ENCODE measurements at places on chromosomes 3 and 15.
A peak's percentile ranks its signal among the peaks of the same experiment; 100 is the strongest.

- DNase-seq = peak; percentile 37
Measured at GRCh38 chr3:163058031-163058854, 1561.6 kb downstream of the OTOL1 start.

DNA sequence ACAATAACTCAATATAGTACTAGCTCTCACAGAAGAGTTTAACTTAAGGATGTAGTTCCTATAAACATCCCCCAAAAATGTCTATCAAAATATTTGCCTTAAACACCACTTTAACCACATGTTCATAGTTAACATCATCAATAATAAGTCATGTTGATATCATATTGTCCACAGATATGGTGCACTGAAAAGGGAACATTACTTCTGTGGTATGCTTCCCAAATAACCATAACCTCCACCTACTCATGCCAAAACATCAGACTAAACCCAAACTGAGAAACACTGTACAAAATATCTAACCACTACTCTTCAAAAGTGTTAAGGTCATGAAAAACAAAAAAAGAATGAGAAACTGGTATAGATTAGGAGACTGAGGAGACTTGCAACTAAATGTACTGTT, 32.9 kb downstream of the SLC4A7 start:
- DNase-seq = no peak

DNA sequence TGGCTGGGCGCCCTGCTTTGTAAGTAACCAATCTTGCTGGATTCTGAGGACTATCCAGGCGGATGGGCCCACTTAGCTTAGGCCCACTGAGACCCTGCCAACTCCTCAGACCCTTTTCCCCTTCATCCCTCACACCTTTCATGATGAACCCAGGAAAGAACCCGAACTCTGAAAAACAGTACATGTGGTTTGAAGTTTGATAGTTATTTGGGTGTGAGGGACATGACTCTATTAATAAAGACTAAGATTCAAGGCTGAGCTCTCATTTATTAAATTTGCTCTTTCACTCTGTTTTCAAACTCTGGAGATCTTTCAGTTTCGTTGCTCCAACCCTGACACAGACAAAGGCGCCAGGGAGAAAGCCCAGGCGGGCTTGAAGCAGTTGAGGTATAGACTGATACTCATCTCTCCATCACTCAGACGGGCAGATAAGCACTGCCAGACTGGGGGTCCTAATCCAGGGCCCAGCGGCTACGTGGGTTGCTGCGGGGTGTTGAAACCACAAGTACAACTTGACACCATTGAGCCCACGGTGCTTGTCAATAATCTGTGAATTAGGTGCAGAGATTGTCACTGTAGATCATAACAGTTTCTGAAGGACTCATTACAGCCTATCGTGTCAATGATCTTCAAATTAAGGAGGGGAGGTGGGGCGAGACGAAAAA, 7.2 kb upstream of the SOX2 start:
- DNase-seq = no peak

DNA sequence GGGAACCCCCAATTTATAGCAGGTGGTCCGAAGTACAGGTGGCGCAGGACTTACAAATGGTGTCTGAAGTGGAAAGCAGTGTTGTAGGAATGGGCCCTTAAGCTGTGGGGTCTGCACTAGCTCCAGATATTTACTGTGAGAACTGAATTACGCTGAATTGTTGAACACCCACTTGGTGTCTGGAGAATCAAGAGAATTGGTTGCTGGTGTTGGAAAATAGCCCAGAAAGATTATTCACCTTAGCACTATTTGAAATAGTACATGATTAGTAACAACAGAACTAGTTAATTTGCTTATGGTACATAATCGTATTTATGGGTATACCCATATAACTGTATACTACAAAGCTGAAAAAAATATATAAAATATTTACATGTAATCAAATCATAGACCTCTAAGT, 64.8 kb downstream of the ADAM10 start:
- DNase-seq = peak; percentile 61

- peak; percentile 3 for DNase-seq
Measured at GRCh38 chr15:28260722-28261121, 61.3 kb downstream of the HERC2 start.

DNA sequence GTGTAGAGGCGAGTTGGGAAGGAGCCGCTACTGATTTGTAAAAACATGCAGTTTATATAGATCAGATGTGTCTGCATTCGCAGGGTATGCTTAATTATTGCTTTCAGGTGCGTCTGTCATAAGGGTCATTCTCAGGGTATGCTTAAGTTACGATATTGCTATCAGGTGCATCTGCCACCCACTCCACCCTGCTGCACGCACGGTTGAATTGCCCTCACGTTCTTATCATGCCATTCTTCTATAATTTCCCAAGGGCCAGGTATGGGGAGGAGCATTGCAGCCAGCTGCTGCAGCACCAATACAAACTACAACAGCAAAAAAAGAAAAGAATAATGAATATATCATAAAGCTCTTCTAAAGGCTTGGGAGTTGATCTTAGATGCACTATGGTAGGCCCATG, 230.0 kb downstream of the KBTBD8 start:
- no peak for DNase-seq

DNA sequence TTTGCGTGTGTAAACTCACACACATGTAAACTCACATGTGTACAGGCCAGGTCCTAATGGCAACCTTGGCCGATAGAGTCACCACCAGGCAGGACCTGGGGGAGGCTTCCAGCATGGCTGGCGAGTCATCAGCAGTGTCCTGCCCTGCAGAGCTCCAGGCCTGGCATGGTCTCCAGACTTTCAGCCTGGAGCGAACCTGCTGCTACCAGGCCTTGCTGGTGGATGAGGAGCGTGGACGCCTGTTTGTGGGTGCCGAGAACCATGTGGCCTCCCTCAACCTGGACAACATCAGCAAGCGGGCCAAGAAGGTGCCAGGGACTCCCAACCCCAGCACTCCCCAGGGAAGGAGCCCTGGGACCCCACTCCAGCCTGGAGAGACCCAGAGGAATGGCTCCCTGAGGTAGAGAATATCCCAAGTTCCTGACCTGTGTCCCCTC, 1.0 kb downstream of the SEMA3B start:
- peak; percentile 52 for DNase-seq

GRCh38 chr3:71520161-71521020, 63.1 kb downstream of the FOXP1 start:
- no peak for DNase-seq

GRCh38 chr15:58529041-58529440, 97.2 kb downstream of the LIPC start:
- DNase-seq = no peak

DNA sequence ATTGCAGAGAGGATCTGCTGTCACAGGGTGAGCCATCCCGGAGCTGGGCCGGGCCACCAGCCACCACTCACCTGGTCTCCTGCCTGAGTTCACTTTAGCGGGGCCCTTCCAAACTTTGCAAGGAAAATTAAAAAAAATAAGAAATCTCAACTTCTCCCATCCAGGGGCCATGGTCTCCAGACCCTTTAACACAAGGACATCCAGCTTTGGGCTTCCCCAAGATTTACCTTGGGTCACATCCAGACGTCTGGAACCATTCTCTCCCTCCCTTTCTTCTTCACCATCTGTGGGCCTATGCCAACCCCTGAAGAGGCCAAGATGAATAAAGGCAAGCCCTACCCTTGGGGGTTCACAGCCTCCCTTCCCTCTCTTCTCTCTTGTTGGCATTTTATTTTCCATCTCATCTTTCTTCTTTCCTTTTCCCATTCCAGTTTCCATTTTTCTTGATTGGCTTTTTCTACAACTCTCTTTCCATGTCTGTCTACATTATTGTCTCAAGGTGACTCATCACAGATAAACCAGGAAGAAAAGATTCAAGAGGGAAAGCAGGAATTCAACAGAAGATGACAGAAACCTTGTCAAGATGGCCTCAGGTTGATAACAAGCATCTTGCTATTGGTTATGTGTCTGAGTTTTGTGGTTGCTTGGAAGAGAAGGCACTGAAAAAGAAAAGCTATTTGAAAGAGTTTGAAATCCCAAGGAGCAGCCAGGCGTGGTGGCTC, 49.5 kb downstream of the ITGA11 start:
- no peak for DNase-seq

DNA sequence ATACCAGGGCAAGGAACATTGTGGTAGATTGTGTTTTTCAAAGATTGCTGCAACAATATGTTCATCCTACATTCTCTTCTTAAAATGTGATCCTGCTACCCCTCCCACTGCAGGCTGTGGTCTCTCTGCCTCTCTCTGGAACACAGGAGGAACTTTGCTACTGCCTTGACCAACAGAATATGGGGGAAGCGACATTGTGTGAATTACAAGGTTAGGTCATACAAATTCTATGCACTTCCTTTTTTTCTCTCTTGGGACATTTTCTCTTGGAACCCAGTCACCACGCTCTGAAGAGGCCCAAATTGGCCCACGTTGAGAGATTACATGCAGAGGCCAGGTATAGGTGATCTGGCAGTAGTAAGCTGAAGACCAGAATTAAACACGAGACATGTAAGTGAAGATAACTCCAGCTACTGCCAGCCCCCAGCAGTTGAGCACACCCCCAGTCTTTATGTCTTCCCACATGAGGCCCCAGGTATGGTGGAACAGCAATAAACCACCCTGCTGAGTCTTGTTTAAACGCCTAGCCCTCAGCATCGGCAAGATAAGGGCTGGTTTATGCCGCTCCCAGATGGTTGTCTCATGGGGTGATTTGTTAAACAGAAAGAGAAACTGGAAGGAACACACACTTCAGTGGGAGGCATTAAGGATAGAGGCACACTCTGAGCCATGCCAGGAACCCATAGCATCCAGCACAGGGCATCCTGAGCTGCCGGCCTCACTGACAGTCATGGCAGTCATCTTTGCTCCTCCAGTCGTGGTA, 59.9 kb downstream of the FAM43A start:
- DNase-seq = no peak

DNA sequence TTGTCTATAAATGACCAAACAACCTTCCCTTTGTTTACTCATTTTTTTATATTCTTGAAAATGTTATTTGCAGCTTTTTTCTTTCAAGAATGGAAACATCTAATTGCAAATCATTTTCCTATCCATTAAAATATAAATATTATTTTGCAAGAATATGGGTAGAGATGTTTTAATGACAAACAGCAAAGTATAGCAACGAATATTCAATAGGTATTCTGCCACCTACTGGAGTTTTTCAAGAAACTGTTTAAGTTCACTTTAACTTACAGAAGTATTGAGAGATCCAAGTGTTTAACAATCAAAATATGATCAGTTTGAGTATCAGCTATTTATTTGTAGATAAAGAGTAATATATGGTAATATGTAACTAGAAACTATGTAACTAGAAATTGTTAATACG, 6.9 kb upstream of the EOGT start:
- DNase-seq = no peak

DNA sequence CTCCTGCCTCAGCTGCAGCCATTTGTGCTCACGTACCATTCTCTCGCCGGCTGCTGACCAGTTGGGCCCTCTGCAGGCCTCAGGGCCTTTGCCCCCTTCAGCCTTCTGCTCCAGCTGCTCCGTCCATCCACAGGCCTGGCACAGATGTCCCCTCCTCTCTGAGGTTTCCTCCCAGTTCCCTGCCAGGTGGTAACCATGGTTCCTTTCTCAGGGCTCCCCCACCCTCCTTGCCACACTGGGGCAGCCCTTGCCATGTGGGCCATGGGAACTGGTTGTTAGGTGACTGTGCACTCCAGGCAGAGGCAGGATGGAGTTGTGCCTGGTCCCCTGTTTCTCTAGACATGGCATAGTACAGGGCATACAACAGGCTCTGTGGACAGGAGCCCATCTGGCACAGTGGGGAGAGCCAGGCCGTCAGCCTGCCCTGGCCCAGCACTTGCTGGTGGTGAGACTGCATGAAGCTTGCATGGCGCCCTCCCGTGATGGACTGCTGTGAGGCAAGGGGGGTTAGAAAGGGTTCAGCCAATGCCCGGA, 148.9 kb downstream of the DNAJB8 start:
- DNase-seq = no peak

DNA sequence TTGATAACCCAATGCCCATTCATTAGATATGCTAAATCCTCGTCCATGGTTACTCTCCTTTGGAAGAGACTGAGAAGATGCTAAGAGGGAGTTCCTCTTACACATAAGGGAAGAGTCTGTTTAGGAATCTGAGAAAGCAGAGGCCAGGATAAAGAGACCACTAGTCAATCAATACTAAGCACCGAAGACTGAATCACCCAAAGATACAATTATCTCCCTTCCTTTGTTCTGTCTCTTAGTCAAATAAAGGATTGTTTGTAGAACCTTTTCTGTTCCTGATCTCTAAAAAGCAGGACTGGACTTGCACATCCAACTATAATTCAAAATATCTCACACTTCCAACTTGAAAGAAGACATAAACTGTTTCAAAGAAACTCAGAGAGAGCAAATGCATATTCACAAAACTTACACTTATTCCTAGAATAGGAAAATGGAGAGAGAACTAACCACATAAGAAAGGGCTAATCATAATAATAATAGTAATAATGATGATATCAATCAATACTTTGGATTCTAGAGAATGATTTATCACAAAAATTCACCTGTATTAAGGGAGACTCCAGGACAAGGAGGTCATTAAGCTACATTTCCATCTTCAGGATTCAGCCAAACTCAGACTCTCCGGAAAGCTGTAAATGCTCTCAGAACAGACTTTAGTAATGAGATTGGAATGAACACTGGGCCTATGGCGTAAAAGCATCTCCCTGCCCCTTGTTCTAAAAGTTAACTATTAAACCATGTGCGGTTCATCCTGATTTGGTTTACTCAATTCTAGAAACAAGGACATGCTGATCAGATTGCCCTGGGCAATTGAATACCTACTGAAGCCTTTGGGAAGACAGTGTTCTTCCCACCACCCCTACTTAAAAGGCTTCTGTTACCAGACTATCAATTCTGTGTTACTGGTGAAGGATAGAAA, 401.5 kb downstream of the ZBTB20 start:
- peak; percentile 85 for DNase-seq

GRCh38 chr3:186070550-186070949, 38.3 kb downstream of the ETV5 start:
- DNase-seq = no peak

DNA sequence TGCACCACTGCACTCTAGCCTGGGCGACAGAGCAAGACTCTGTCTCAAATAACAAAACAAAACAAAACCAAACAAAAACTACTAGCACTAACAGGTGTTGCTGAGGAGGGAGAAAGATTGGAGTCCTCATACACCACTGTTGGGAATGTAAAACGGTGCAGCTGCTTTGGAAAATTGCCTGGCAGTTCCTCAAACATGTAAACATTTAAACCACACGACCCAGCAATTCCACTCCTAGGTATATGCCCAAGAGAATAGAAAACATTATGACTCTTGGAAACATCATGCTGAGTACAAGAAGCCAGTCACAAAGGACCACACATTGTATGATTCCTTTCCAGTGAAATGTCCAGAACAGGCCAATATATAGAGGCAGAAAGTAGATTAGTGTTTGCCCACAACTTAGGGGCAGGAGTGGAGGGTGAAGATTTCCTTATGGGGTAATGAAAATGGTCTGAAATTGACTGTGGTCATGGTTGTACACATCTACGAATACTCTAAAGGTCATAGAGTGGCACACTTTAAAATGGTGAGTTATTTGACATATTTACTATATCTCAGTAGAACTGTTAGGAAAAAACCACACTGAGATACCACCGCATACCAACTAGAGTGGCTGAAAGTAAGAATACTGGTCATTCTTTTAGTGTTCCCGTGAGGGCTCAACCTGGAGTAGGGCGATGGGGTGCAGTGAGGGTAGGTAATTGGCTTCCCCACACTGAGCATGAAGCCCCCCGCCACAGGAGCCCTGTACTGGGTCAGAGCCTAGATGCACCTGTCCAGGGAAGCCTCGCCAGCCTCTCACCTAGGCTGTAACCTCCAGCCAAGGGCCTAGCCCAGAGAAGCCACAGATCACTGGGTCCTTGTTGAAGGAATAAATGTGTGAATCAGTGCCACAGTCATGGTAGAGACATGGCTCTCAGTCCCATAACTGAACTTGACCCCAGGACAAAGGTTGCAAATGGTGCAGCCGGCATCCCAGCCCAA, 131.1 kb downstream of the NUP210 start:
- no peak for DNase-seq

GRCh38 chr15:72249142-72249810, 18.3 kb upstream of the PKM start:
- no peak for DNase-seq

Measured in fibroblast of mammary gland (primary cell).